ENCODE measurements at places on chromosomes 7 and 10. TPM values are rescaled to one million over a fixed set of nuclear protein-coding genes. Genes with fewer than 3 reads are reported as not detected.

Gene EPO
- not detected for total RNA-seq

Gene MMP21
- not detected for total RNA-seq

Gene WIPF3
- 3.0 TPM for total RNA-seq

Gene CFAP43
- 2.4 TPM for total RNA-seq

Gene LYZL1
- not detected for total RNA-seq

Gene SLC16A12
- total RNA-seq = 4.4 TPM

Gene TMEM178B
- 3.4 TPM for total RNA-seq

Gene FASTK
- 122 TPM for total RNA-seq

Gene NKX1-2
- 0.85 TPM for total RNA-seq

Gene IL6
- total RNA-seq = not detected

Gene PRKCQ
- 0.87 TPM for total RNA-seq

Gene RADIL
- 12.0 TPM for total RNA-seq

Gene ZDHHC16
- total RNA-seq = 42.4 TPM

Gene CRYGN
- not detected for total RNA-seq

Gene CLDN4
- 162 TPM for total RNA-seq

Gene IKZF1
- total RNA-seq = 2.7 TPM

Gene TMEM140
- 14.6 TPM for total RNA-seq

Gene HOXA11
- total RNA-seq = 8.5 TPM

Gene CHN2
- 7.0 TPM for total RNA-seq

Gene SLC26A3
- 3.3 TPM for total RNA-seq

Gene UTF1
- total RNA-seq = not detected

Gene SLC39A12
- not detected for total RNA-seq
